ENCODE measurements at places on chromosomes 13 and 19. TPM values are rescaled to one million over a fixed set of nuclear protein-coding genes. Genes with fewer than 3 reads are reported as not detected.
A peak's percentile ranks its signal among the peaks of the same experiment; 100 is the strongest.

GRCh38 chr19:46198756-46199155 lies 30.8 kb upstream of the IGFL1 start:
- H3K27ac ChIP-seq, result no peak overlapping the region
- H3K36me3 ChIP-seq, result no peaks in the 10 kb centered on the region
- H3K4me1 ChIP-seq, result no peaks in the 10 kb centered on the region
- no peak for DNase-seq
- no peak overlapping the region for H3K4me3 ChIP-seq

GIPC3 gene
- 0.09 TPM for total RNA-seq

GRCh38 chr13:94864474-94864873 lies 152.1 kb upstream of the SOX21 start:
- H3K27me3 ChIP-seq, result peaks cover 52% of the 10 kb centered on the region
- H3K4me3 ChIP-seq, result no peak overlapping the region
- H3K27ac ChIP-seq, result no peak overlapping the region
- no peak for DNase-seq
- H3K36me3 ChIP-seq, result no peaks in the 10 kb centered on the region

TSSK6 gene
- 2.1 TPM for total RNA-seq

DNA sequence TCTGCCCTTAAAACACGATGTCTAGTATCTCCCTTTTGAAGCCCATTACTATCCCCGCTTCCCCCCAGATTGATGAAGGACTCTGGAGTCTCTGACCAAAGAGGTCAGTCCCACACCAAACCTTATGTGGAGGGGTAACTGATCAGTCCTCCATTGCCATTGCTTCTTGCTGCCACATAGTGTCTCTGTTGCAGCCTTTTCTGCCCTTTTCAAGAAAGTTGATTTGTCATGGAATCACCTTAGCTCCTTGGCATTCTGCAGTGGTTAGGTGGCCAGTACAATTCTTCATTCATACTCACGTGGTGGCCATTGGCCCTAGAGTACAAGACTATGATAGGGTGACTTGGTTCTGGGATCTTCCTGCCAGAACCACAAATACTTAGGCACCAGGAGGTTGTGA lies 8.4 kb upstream of the HTR2A start:
- no peak for DNase-seq
- no peaks in the 10 kb centered on the region for H3K36me3 ChIP-seq
- H3K27me3 ChIP-seq, result no peaks in the 10 kb centered on the region
- H3K27ac ChIP-seq, result no peak overlapping the region
- H3K4me1 ChIP-seq, result peaks cover 9% of the 10 kb centered on the region

DNA sequence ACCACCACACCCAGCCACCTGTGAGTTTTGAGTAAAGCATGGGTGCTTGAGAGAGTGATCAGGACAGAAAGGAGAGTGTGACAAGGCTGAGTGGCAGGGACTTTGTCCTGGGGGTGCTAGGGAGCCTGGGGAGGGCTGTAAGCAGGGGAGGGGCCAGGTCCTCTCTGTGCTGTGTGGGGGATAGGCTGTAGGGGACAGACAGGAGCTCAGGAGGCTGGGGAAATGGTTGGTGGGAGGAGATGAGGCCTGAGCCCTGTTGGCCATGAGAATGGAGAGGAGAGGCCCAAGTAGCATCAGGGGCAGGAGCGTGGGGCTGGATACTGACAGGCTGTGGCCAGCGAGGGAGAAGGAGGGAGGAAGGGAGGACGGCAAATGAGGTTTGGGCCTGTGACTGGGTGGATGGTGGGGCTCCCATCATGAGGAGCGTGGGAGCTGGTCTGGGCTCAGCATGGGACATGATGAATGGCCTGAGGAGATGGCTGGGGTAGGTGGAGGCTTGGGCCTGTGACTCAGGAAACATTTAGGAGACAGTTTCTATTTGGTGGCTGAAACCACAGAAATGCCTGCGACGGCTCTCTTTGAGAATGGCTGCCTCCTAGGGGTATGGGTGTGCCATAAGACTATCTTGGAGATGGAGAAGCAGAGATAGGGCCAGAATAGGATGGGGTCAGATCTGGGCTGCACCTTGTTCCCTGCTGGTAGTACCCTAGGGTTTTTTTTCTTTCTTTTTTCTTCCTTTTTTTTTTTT lies 25.0 kb downstream of the GRIN2D start:
- H3K36me3 ChIP-seq, result peaks cover 4% of the 10 kb centered on the region
- no peak overlapping the region for H3K4me3 ChIP-seq
- H3K4me1 ChIP-seq, result peaks cover 19% of the 10 kb centered on the region
- H3K27ac ChIP-seq, result peak overlapping the region; percentile 58

GPR12 gene
- not detected for total RNA-seq

- DNase-seq, result no peak
- no peaks in the 10 kb centered on the region for H3K27me3 ChIP-seq
- H3K4me1 ChIP-seq, result peaks cover 29% of the 10 kb centered on the region
- H3K4me3 ChIP-seq, result no peak overlapping the region
- no peaks in the 10 kb centered on the region for H3K36me3 ChIP-seq
Measured at GRCh38 chr13:112775791-112776279, 86.0 kb downstream of the ATP11A start.

TYROBP gene
- total RNA-seq, result not detected

GRCh38 chr13:52599848-52600603 lies 42.2 kb upstream of the HNRNPA1L2 start:
- peak overlapping the region; percentile 95 for H3K27ac ChIP-seq
- peak; percentile 68 for DNase-seq
- H3K4me3 ChIP-seq, result peak overlapping the region; percentile 86
- peaks cover 25% of the 10 kb centered on the region for H3K4me1 ChIP-seq
- H3K36me3 ChIP-seq, result peaks cover 3% of the 10 kb centered on the region
- H3K27me3 ChIP-seq, result no peaks in the 10 kb centered on the region

FCHO1 gene
- 6.2 TPM for total RNA-seq

DNA sequence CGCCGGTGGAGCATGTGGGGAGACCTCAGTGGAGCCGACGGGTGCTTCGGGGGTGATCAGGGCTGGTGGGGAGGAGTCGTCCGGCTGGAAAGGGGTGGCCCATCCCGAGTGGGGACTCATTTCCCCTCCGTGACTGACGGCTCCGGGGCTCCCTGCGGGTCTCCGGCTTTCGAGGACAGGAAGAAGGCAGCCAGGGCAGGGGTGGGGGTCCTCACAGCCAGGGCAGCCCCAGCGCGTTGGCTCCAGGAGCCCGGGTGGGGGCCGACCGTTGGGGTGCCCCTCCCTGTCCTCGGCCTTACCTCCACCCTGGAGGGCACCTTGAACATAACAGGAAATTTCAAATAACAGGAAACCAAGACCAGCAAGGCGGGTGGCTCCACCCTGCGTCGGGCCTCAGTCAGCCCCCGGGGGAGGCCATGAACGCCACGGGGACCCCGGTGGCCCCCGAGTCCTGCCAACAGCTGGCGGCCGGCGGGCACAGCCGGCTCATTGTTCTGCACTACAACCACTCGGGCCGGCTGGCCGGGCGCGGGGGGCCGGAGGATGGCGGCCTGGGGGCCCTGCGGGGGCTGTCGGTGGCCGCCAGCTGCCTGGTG lies at the start of gene S1PR4:
Gene S1PR4 (plus strand): TSS at position 393 of the 596 bp plus-strand sequence. CDS start 24 bp downstream, at position 417.
- DNase-seq, result no peak
- no peaks in the 10 kb centered on the region for H3K4me1 ChIP-seq
- no peak within 1 kb of the TSS for H3K4me3 ChIP-seq
- no peaks in the 10 kb centered on the region for H3K27me3 ChIP-seq

GRCh38 chr19:16795731-16796130 lies 33.5 kb upstream of the SIN3B start:
- H3K4me1 ChIP-seq, result no peaks in the 10 kb centered on the region
- H3K4me3 ChIP-seq, result no peak overlapping the region
- H3K36me3 ChIP-seq, result no peaks in the 10 kb centered on the region
- peaks cover 2% of the 10 kb centered on the region for H3K27me3 ChIP-seq

GRCh38 chr13:43061496-43062280 lies 38.3 kb downstream of the DNAJC15 start:
- H3K36me3 ChIP-seq, result peaks cover 28% of the 10 kb centered on the region
- no peaks in the 10 kb centered on the region for H3K27me3 ChIP-seq
- DNase-seq, result no peak
- H3K27ac ChIP-seq, result peak overlapping the region; percentile 95
- H3K4me3 ChIP-seq, result no peak overlapping the region

All from mesothelial cell of epicardium (in vitro differentiated cells).